ENCODE measurements at places on chromosomes 3 and 15.

GRCh38 chr15:92228830-92229229, 164.9 kb upstream of the ST8SIA2 start:
- no peak for DNase-seq

DNA sequence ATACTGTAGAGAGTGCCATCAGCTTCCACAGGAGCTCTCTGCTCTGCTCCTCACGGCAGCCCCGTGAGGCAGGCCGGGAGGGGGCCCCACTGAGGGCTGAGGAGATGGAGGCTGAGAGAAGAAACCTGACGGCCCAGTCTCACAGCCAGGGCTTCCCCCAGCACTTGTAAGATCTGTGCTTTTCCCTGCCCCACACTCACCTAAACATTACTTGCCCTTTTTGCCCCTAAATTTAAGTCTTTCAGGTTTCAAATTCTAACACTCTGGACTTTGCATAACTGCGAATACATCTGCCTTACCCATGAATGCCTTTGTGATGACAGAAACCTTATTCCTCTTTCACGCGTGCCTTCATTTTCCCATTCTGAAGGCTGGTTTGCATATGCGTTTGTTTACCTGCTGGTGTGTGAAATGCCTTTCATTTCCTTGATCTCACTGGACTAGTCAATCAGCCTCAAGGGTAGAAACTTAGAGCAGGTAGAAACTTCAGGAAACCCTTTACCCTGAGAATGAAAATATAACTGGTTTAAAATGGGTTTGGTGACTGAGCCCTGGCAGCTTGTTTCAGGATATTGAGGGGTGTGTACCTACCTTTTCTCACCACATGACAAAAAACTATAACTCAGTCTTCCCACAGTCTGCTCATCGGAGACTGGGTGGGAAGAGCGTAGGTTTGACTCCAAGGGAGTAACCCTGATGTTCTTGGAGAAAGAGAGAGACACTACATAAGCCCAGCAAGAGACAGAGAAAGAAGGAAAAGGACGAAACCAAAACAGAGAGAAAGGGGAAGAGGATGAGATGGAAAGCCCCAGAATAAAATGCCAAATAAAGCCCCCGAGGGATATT, 20.1 kb downstream of the SLC12A8 start:
- no peak for DNase-seq

- no peak for DNase-seq
These were observed 53.1 kb downstream of the GMNC start for GRCh38 chr3:190809351-190809750.

DNA sequence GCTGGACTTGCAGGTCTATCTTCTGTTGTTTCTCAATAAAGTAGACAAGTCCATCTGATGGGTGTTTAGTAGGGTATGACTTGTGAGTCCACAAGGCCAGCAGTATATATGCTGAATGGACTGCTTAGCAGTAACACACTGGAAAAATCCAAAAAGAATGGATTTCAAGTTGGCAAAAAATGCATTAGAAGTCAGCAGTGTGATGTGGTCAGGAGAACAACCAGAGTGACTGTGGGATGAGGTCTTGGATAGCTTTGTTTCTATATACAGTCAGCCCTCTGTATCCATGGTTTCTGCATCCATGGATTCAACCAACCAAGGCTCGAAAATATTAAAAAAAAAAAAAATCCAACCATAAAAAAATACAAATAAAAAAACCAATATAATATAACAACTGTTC, 55.8 kb downstream of the LPP start:
- no peak for DNase-seq

DNA sequence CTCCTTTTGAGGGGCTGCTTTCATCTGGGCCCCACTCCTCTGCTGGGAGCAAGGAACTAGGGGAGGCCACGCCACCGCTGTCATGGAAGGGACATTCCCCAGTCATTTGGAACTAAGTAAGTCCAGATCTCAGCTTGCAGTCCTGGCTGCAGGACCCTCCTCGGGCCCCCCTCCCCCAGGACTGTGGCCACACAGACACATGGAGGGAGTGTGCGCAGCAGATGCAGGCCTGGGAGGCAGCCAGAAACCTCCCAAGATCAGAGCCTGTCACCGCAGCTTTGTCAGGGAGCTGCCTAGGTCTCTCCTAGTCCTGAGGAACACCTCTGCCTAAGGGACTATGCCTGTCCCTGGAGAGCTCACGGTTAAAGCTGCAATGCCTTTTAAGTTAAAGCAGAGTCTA, 7.3 kb upstream of the SEMA3F start:
- no peak for DNase-seq

- no peak for DNase-seq
These were observed 91.9 kb downstream of the THSD4 start for GRCh38 chr15:71207141-71207540.

DNA sequence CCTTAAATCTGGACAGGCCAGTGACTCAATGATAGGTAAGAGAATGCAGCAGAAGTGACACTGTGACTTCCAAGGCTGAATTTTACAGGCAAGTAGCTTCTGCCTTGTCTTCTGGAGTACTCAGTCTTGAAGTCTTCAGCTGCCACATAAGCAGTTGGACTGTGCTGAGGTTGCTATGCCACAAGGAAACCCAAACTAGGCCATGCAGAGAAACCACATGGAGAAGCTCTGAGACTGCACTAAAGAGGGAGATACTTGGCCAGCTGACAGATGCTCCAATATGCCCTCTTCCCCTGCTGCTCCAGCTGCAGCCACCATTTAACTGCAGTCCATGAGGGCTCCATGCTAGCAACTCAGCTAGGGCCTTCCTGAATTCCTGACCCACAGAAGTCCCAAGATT, 119.4 kb upstream of the GADL1 start:
- DNase-seq, result no peak

- no peak for DNase-seq
These were observed 715 bp upstream of the SCAPER start for GRCh38 chr15:76905855-76906254.

GRCh38 chr3:81549388-81549787, 212.1 kb downstream of the GBE1 start:
- no peak for DNase-seq

DNA sequence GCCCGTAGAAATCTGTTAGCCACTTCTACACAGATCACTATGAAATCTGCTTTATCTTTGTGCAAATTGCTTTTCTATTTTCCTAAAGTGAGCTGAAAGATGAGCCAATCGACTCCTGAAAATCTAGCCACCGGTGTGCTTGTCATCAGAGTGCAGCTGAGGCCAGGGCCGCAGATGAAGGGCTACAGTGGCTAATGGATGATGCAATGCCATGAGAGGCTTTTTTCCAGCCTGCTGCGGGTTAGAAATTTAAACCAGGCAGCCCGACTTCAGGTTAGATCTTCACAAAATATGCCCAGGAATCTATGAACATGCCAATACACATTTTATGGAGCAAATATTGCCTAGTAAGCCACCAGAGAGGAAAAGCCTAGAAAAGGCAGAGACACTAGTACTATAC, 948.2 kb upstream of the CFAP20DC start:
- no peak for DNase-seq

GRCh38 chr3:31770822-31771326, 210.2 kb downstream of the OSBPL10 start:
- no peak for DNase-seq

GRCh38 chr15:57550640-57551039, 41.1 kb upstream of the MYZAP start:
- DNase-seq, result no peak

GRCh38 chr3:126555795-126556636, 2.7 kb downstream of the C3orf22 start:
- DNase-seq, result no peak

DNA sequence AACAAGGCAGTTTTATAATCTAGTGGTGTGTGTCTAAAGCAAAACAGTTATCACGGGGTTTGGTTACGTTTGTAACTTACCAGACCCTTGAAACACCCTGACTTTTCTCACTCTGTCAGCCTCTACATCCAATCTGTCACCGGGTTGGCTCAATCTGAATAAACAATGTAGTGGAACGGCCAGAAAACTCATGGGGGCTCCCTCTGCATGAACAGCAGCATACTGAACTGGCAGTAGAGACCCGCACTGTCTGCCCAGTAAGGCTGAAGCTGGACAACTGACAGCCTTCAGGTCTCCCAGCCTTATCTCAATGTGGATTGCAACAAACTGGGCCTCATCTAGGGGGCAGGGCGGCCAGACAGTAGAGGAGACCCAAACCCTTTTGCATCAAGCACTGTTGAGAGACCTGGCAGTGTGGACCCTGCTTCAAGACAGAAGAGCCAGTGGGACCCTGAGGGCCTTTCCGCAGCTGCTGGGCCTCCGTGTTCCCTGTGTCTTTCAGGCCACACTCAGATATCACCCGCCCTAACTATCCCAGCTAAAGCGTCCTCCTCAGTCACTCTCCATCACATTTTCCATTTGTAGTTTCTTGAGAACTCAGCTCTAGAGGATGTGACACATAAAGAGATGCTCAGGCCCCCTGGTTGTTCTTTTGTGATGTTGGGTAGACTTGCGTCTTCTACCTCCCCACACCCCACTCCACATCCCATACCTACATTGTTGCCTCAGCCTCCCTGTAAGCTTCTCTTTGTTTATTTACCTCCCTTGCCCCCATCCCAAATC, 181.2 kb upstream of the NR2E3 start:
- DNase-seq, result no peak

DNA sequence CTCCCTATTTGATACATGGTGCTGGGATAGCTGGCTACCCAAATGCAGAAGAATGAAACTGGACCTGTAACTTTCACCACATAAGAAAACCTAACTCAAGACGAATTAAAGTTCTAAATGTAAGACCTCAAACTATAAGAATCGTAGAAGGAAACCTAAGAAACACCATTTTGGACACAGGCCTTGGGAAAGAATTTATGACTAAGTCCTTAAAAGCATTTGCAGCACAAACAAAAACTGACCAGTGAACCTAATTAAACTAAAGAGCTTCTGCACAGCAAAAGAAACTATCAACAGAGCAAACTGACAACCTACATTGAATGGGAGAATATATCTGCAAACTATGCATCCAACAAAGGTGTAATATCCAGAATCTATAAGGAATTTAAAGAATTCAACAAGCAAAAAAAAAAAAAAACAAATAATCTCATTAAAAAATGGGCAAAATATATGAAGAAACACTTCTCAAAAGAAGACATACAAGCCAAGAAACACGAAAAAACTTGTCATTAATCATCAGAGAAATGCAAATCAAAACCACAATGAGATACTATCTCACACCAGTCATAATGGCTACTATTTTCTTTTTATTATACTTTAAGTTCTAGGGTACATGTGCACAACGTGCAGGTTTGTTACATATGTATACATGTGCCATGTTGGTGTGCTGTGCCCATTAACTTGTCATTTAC, 37.0 kb downstream of the HDGFL3 start:
- no peak for DNase-seq

DNA sequence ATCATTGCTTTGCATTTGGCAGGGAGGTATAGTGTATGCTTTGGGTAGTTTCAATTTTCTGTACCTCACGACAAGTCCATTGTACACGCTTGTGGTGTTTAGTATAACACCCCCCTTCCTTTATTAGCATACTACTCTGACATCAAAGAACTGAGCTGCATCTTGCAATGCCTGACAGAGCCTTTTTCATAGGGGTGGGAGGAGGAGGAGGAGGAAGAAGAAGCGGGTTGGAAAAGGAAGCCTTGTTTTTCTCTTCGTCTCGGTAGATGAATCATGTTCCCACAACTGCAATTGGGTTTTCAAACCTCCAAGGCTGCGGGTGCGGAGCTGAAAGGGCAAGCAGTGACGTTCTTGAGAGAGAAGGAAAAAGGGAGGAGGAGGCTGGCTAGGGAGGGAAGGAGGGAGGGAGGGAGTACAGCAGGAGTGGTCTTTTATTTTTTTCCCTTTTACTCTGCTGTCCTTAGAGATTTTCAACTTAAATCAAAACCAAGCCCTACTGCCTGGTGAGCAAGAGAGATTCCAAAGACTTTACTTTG, 175.7 kb downstream of the KLHL25 start:
- DNase-seq, result no peak

- DNase-seq, result no peak
These were observed 911.2 kb downstream of the MCTP2 start for GRCh38 chr15:95142531-95142930.

DNA sequence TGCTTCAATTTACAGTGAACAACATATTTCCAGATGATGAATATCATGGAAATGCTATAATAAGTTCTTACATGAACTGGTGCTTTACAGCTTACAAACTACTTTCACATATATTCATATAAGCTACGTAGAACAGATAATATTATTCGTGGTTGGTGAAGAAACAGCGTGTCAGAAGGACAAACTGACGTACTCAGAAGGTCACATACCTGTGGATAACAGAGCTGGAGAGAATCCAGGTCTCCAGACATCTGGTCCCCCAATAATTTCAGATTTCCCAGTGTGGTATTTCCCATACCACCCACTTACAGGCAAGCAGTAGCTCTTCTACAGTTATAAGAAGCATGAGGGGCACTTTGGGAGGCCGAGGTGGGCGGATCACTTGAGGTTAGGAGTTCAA, 156.6 kb downstream of the PLD1 start:
- DNase-seq, result no peak

- no peak for DNase-seq
These were observed 4.2 kb downstream of the NCBP2 start for GRCh38 chr3:196938124-196938523.

GRCh38 chr3:10122724-10123123, 7.2 kb downstream of the BRK1 start:
- no peak for DNase-seq

DNA sequence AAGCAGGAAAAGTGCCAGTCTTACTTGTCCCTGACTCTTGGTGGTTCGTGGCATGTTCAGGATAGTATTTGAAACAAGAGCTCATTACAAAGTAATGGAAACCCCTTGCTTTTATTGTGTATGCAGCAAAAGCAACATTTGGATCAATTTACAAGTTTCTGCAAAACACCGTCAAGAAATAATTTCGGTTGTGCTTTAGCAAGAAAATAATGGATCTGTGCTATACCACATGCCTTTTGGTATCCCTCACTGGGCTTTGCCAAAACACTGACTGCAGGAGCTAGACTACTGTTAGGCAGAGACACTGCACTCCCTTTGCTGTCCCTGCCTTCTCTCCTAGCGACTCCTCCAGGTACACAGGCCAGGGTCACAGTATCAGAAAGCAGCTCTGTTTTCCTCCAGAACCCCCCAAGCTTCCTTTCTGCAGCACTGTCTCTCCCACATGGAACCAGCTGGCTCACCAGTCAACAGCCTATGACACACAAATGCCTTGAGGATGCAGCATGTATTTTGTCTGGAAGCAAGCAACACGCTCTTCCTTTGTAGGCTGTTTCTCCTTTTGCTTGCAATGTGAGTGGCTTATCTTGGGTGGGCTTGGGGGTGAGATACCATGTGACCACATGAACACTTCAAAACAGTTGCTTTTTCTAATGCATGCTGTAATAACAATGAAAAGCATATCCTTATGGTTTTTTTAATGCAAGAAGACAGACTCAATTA, 111.4 kb downstream of the PGPEP1L start:
- no peak for DNase-seq

GRCh38 chr15:91022075-91022831, at the start of gene VPS33B:
Gene VPS33B (minus strand): TSS chr15:91022594. CDS start chr15:91022249, 345 bp downstream.
- peak; percentile 66 for DNase-seq

GRCh38 chr3:74535281-74535680, 79.2 kb downstream of the CNTN3 start:
- no peak for DNase-seq
